ENCODE measurements at places on chromosomes 12 and 14.

- DNase-seq: peak; percentile 92
Measured at GRCh38 chr14:88551094-88551870, 3.5 kb downstream of the PTPN21 start.

DNA sequence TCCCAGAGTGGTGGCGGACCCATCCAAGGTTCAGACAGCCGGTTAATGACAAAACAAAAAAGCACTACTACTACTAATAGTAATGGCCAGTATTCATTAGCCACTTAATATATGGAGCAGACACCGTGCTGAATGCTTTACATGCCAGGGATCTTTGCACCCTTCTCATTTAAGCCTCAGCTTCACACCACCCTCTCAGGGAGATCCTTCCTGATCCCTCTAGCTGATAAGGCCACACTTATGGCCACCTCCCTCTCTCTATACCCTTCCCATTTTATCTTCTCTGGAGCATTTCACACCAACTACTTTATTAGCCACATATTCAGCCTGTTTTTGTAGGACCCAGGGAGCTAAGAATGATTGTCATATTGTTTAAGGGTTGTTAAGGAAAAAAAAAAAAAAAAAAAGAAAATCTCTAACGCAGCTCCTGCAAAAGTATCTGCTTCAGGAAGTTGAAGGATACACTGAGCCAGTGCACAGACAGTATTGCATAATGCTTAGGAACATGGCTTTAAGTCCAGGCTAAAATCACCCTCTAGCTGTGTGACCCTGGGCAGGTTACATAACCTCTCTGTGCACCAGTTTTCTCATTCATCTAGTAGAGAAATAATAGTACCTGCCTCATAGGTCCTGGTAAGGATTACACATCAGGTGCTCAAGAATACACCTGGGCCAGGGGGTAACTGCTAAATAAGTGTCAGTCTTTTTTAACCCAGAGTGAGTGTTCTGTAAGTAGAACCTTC is 29.4 kb downstream of the NUAK1 start:
- DNase-seq: peak; percentile 14

GRCh38 chr12:124484067-124484466 is 83.3 kb downstream of the NCOR2 start:
- no peak for DNase-seq

GRCh38 chr14:75220156-75220555 is 43.7 kb upstream of the TMED10 start:
- no peak for DNase-seq

DNA sequence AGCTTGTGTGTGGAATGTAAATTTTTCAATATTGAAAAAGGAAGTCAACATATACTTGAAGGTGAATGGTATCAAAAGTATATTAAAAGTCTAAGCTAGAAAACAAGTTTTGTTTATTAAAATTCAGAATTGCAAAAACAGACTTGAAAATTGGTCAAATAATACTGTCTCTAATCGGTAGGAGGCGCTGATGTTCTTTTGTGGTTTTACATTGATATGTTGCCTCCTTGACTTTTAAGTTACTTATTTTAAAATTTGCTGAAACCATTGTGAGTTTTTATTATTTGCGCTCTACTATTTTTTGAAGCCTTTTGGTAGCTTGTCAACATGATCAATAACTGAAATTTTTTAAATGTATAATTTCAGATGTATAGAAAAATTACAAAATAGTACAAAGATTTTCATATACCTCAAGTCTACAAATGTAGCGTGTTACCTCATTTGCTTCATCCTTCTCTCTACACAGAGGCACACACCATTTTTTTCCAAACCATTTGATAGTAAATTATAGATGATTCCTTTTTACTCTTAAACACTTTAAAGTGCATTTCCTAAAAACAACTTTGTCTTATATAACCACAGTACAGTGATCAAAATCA is 6.9 kb downstream of the RTRAF start:
- DNase-seq: peak; percentile 44

DNA sequence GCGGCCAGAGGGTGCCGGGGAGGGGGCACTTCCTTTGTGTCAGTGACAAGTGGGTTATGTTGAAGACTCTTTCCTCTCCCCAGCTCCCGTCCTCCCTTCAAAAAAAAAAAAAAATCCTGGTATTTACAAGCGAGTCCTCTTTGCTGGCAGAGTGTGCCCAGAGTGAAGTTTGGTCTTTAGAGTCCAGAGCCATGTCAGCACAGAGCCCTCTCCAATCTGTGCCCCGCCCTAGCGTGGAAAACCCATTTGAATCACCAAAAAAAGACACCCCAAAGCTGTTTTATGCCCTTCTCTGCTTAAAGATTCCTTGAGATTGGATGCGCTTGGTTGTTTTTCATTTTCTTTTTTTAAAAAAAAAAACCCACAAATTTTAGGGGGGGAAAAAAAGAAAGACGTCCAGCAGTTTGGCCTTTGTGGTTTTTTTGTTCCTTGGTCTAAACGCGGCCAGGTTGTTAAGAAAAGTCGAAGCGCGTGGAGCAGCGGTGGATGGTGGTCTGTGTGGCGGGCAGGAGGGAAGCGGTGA is 3.3 kb downstream of the NKX2-1 start:
- DNase-seq: no peak

DNA sequence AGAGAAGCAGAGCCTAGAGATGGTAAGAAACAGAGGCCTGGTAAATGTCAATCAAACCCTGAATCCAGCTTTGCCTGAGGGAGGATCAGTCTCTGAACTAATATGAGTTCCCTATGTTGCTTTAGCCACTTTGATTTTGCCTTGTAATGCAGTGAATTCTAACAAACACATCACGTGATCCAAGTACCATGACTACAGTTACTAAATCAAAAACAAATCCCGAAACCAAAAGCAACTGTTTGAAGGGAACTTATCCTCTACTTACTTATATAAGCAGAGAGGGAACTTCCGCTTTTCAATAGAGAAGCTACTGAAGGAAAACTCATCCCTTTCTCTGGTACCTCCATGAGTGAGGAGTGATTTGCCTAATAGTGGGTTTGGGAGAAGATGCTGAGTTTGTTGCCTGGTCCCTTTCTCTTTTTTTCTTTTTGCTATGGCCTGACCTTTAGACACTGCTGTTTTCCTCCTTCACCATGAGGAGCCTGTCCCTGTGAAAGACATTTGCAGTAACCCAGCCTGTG is 7.7 kb upstream of the PPTC7 start:
- peak; percentile 55 for DNase-seq

- DNase-seq: no peak
Measured at GRCh38 chr14:25001601-25002000, 48.3 kb downstream of the STXBP6 start.

- DNase-seq: no peak
Measured at GRCh38 chr12:80445083-80445793, 1.2 kb downstream of the PTPRQ start.

- no peak for DNase-seq
Measured at GRCh38 chr12:96861656-96862055, 45.4 kb upstream of the NEDD1 start.

GRCh38 chr12:91043408-91043807 is 14.4 kb downstream of the KERA start:
- DNase-seq: no peak

DNA sequence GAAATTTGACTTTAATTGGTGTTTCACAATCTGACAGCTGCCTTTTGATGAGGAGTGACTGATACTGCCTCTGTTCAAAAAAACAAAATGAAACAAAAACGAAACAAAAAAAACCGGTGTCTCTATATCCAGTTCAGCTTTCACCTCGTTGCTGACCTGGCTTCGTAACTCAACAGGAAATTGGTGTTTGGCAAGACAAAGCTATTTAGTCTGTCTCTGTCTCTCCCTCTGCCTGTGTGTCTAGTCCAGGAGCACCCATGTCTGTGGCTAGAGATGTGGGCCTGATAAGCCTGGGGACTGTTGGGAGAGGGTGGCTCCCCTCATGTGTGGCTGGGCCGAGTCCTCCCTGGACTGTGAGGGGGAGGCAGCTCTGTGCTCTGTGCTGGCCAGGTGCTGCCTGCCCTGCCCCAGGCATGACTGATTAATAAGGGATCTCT is 11.3 kb downstream of the CACNA1C start:
- DNase-seq: no peak

DNA sequence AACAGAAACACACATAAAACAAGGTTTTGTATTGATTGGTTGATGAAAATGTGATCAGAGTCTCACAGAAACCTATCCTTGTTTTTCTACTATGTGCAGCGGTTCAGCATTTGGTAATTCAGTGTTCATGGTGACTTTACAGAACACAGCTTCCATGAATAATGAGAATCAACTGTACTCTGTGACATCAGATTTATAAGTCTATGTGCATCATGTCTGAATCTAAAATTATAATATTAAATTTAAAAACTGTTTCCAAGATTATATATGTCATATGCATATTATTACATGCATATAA is 104.3 kb downstream of the SLC16A7 start:
- no peak for DNase-seq

DNA sequence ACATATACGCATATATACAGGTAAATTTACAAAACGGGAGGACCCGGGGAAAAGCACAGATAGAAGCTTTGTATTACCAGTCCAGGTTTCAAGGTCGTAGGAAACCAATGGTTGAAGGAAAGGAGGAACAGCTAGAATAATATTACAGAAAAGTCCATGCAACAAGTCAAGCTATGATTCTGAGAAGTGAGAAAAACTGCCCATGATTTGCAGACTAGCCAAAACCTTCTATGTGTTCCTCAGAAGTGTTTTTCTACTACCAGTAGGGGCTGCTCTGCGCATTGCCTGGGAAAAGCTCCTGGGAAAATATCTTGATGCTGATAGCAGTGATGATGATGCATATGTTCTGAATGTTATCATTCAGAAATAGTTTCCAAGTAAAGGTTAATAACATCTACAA is 2.2 kb downstream of the PDZRN4 start:
- peak; percentile 71 for DNase-seq

DNA sequence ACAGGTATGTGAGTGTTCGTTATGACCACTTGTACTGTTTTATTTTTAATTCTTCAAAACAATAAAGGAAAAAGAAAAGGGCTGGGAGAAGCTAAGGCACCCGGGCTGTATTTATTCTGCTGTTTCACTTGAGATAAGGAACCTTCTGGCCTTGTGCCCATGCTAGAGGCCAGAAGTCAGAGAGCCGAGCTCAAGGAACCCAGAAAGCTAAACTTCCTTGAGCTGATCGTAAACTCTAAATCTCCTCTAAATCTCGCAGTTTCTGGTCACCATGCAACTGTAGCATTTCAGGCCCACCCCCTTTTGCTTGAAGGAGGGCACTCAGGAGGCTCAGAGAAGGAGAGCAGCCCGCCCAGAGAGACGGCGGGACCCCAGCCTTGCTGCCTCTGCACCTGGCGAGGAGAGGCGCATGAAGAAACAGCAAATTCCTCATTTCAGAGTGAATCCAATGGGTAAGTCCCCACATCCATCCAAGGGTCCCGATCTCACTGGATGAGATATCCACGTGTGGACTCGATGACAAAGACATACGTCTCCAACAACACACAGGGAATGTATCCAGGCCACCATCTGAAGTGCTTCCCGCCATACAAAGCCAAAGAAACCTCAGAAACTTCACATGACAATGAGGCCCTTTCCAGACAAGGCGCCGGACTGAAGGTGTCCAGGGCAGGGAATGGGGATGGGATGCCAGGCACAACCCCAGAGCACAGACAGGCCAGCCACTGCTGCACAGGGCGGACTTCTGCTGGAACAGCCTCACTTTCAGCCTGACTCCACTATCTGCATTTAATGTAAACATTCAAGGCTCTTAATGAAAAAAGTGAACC is 14.6 kb downstream of the CCDC88C start:
- DNase-seq: no peak

DNA sequence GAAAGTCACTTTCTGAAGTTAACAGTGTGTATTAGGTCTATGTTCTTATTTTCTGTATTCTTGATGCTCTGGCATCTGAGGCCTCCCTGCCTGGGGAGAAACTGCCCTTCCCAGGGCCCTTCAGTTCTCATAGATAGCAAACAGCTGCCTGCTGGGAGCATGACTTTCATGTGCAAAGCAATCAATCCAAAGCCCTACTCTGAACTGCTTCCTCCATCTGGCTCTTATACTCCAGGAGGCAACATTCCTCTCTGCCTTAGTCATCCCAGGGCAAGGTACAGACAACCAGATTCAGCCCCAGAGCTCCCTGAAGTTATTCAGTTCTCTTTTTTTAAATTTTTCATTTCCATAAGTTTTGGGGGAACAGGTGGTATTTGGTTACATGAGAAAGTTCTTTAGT is 41.7 kb upstream of the RIN3 start:
- no peak for DNase-seq

GRCh38 chr12:54689984-54690383 is 41.8 kb upstream of the DCD start:
- DNase-seq: no peak

DNA sequence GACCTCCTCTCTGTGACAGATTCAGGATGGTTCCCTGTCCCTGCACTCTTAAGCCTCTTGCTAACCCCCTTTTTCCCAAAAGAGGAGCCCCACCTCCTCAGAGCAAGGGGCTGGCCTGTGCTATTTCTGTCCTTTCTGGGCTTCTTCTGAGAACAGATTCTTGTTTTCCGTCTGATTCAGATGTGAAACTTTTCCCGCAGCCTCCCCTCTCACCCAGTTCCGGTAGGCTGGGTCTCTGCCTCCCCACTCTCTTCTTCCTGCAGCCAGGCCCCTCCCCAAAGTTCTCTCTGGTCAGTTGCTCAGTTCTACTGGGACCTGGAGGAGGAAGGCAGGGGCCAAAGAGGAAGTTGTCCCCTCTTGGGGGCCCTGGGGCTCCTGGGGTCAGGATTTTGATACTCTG is 11.8 kb downstream of the PDE1B start:
- peak; percentile 17 for DNase-seq

GRCh38 chr12:53308276-53308675 is 8.8 kb downstream of the MYG1 start:
- no peak for DNase-seq

GRCh38 chr12:100794441-100795173 is at the start of gene ANO4:
ANO4 (plus strand) TSS chr12:100794776; CDS start chr12:100901786, 107,010 bp downstream.
- DNase-seq: peak; percentile 68

GRCh38 chr12:27852742-27853141 is 72.7 kb upstream of the MANSC4 start:
- DNase-seq: no peak

- no peak for DNase-seq
Measured at GRCh38 chr12:91868054-91868453, 277.6 kb downstream of the BTG1 start.

GRCh38 chr14:104600141-104600643 is 4.4 kb downstream of the TMEM179 start:
- DNase-seq: peak; percentile 59

DNA sequence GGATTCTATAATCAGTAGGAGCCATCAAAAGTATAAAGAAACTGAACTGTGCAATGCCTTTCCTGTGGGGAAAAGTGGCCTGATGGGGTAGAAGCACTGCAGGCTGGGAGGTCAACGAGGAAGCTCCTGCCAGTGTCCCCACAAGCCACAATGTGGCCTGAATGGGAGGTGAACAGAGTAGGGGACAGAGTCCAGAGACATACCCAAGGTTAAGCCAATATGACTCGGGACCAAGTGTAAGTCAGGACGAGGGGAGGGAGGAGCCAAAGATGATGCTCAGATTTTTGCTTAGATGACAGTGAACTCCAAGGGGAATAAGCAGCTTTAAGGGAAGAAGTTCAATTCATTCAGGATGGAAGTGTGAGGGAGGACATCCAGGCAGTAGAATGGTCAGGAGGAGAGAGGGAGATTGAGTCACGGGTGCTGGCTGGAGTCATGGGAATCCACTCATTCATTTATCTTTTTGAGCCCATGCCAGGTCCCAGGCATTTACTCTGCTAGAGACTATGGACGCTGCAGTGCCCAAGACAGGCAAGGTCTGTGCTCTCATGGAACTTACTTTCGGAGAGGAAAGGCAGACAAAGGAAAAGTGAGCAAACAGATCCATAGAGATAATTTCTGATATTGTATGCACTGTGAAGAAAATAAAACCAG is 29.1 kb downstream of the DPF3 start:
- no peak for DNase-seq

Measured in midbrain (tissue), 1 donor.